ENCODE measurements at places on chromosomes 13 and 19. TPM values are rescaled to one million over a fixed set of nuclear protein-coding genes. Genes with fewer than 3 reads are reported as not detected.

DNA sequence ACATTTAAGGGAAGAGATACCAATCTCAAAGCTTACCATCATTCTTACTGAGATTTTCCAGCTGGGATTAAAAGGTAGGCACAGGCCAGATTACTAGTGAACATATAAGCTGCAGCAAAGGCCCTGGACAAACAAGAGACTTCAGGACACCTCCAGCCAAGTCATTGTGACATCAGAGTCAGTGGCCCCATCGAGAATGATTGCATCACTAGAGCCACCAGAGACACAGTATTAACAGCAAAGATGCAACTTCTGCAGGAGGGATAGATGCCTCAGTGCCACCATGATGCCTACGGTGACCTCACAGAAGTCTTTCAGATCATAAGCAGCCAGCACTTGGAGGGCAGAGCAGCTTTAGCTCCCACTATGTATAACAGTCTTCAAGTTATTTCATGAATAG, 8.6 kb downstream of the RUBCNL start:
- no peaks in the 10 kb centered on the region for H3K4me1 ChIP-seq
- H3K27me3 ChIP-seq, result peaks cover under 1% of the 10 kb centered on the region
- H3K36me3 ChIP-seq, result no peaks in the 10 kb centered on the region
- no peak overlapping the region for H3K4me3 ChIP-seq
- H3K27ac ChIP-seq, result no peak overlapping the region

Gene CELF5
- total RNA-seq, result 0.24 TPM

Gene CGB1
- not detected for total RNA-seq

DNA sequence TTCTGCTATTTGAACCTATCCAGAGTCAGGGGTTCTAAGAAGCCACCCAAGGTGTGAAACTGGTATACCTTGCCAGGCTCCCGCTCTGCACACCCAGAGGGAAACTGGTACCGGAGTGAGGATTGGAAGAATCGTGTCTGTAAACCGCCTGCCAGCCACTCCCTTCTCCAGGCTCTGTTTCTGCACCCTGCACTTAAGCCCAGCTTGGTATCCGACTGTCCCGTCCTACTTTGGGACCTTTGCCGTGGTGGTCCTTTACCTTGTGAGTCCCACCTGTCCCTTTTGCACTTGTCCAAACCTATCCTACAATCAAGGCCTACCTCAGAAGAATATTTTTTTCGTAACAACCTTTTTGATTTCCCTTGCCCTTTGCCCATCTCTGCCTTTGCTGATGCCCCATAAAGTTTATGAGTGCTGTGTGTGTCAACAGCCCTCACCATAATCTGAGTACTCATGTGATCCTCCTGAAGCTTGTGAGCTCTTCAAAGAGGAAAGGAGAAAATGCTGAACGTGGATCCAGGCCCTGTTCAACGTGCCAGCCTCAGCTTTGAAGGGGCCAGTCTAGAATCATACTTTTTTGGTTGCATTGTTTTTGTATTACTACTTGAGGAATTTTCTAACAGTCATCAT, 44.7 kb downstream of the GARRE1 start:
- H3K36me3 ChIP-seq, result peaks cover 4% of the 10 kb centered on the region
- DNase-seq, result no peak
- H3K4me3 ChIP-seq, result no peak overlapping the region
- H3K27me3 ChIP-seq, result no peaks in the 10 kb centered on the region
- H3K27ac ChIP-seq, result no peak overlapping the region

GRCh38 chr13:42275098-42275471, 3.1 kb downstream of the AKAP11 start:
- no peak for DNase-seq
- H3K4me1 ChIP-seq, result peaks cover 49% of the 10 kb centered on the region

Gene SHISA7
- not detected for total RNA-seq

GRCh38 chr13:26460648-26461047, 96.8 kb upstream of the WASF3 start:
- no peaks in the 10 kb centered on the region for H3K4me1 ChIP-seq
- H3K27me3 ChIP-seq, result no peaks in the 10 kb centered on the region
- H3K27ac ChIP-seq, result no peak overlapping the region
- H3K4me3 ChIP-seq, result no peak overlapping the region

All from CD8-positive, alpha-beta memory T cell (primary cell).